ENCODE measurements at places on chromosomes 13 and 19.

GRCh38 chr19:18274781-18275356, 617 bp upstream of the IQCN start:
- peak; percentile 71 for DNase-seq

- DNase-seq, result no peak
Observed at GRCh38 chr13:104085611-104086010, 1019.4 kb upstream of the SLC10A2 start.

DNA sequence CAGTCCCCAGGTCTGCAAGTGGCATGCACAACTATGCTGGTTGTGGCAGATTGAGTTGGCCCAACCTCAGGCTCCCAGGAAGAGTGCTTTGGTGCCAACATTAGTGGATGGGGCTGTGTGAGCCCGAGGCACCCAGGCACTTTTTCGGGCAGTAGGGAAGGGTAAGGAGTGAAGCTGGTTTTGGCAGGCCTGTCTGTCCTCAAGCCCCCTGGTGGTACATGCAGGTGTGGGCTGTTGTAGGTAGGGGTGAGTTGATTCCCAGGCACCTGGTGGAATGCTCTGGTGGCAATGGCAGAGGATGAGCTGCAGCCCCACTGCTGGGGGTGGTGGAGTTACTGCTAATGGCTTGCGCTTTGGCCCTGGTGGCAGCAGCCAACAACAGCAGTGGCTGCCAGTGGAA, 723.7 kb upstream of the SLITRK1 start:
- DNase-seq, result no peak

DNA sequence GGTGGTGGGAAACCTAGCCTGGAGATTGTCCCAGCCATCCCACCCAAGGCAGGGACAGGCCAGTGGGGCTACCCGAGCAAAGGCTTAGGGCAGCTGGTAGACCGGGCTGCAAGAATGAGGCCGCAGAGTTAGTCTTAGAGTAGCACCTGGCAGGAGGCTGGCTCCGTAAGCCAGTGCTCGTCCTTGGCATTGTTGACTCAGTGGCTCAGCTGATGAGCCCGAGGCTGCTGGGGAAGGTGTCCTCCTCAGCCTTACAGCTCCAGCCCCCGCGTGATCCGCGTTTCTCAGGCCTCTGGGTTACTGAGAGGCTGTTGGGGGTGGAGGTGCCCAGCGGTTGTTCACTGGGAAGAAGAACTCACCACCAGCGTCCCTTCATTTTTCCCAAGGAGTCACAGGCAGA, 24.7 kb downstream of the PPP1R37 start:
- DNase-seq, result no peak

GRCh38 chr19:49333418-49333805, 1.8 kb upstream of the CD37 start:
- DNase-seq, result peak; percentile 14

- DNase-seq, result no peak
Observed at GRCh38 chr13:96991072-96991471, 3.2 kb downstream of the OXGR1 start.

DNA sequence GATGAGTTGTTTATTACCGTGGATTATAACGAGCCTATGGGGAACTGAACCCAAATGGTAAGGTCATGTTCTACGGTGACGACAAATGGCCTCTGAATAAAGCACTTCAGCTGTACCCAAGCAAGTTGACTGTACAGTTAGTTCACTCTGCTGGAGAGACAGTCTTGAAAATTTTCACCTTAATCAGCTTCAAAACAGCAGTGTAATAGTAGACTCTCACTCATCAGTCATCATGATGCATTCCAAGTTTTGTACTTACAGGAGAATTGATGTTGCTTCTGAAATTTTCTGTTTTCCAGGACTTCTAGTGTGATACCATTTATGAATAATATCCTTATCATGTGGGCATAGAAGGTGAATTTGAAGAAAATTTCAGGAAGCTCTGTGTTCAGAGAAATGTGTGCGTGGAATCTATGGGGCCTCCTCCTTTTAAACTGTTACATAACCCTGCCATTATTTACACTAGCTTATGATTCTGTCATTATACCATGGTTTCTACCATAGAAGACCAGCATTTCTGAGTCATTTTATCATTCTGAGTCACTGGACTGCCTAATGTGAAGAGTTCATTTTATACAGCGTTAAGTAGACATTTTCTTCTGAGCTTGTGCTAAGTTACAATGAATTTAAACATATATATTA, 96.9 kb downstream of the WDFY2 start:
- peak; percentile 86 for DNase-seq

- DNase-seq, result peak; percentile 73
Observed at GRCh38 chr19:6402837-6403608, 10.1 kb upstream of the GTF2F1 start.

GRCh38 chr19:5787409-5788182, 3.0 kb upstream of the PRR22 start:
- DNase-seq, result no peak

- no peak for DNase-seq
Observed at GRCh38 chr19:15212711-15213110, 11.9 kb upstream of the NOTCH3 start.

DNA sequence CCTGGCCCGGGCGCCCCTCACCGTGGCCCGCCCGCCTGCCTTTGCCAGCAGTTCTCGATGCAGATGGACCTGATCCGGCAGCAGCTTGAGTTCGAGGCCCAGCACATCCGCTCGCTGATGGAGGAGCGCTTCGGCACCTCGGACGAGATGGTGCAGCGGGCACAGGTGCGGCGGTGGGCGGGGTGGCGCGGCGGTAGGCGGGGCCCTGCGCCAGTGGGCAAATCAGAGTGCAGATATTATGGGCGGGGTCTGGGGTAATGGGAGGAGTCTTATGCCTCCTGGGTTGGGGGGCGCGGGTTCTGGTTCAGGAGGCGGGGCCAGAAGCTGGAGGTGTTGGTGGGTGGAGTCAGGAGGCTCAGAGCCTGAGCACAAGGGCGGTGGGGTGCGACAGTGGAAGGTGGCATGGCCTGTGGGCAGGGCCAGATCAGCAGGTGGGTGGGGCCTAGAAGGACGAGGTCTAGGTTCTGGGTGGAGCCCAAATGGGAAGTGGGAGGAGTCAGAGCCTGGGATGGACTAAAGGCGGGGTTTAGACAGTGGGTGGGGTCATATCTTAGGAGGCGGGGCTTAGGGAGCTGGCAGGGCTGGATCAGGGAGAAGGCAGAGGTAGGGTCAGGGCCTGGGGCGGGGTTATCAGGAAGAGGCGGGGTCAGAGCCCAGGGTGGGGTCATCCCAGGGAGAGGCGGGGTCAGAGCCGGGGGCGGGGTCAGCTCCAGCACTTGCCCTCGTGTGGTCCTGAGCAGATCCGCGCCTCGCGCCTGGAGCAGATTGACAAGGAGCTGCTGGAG, 5.6 kb downstream of the APC2 start:
- DNase-seq, result peak; percentile 51

DNA sequence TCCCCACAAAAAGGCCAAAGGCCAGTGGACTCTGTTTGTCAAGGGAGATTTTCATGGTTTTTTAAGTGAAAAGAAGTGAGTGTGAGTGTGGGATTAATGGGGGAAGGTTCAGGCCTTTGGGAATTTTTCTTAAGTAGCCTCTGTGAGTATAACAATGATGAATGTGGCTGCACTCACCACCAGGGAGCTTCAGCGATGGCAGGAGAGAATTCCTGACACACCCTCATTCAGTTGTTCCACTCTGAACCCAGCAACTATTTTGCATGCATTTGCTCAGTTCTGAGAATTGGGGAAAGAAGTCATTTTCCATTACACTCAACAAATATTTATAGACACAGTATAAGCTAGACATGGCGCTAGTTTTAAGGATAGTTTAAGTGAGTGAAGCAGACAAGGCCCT, 117.9 kb downstream of the CCNA1 start:
- no peak for DNase-seq
